ENCODE measurements at places on chromosomes 6 and 20. TPM values are rescaled to one million over a fixed set of nuclear protein-coding genes. Genes with fewer than 3 reads are reported as not detected.

HSPA1L gene
- total RNA-seq = 1.2 TPM

TRAPPC3L gene
- not detected for total RNA-seq

MTFR2 gene
- total RNA-seq = 6.2 TPM

SLC17A2 gene
- total RNA-seq = not detected

- no peak overlapping the region for H3K27ac ChIP-seq
- no peak overlapping the region for H3K4me3 ChIP-seq
- no peaks in the 10 kb centered on the region for H3K4me1 ChIP-seq
- H3K36me3 ChIP-seq = no peaks in the 10 kb centered on the region
- no peak for DNase-seq
- no peaks in the 10 kb centered on the region for H3K27me3 ChIP-seq
Measured at GRCh38 chr20:61667056-61667792, 398.5 kb downstream of the TAF4 start.

DNA sequence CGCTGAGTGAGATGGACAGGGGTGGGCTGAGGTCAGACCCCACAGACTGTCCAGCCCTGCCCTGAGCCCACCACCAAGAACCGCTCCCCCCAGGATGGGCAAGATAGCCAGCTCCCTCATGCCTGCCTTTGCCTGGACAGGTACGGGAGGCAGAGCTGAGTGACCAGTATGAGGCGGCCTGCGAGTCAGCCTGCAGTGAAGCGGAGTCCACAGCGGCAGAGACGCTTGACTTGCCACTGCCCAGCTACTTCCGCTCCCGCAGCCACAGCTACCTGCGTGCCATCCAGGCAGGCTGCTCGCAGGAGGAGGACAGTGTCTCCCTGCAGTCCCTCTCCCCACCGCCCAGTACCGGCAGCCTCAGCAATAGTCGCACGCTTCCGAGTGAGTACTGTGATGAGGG, 94.8 kb upstream of the MYL9 start:
- DNase-seq = no peak
- no peak overlapping the region for H3K4me3 ChIP-seq
- H3K36me3 ChIP-seq = no peaks in the 10 kb centered on the region
- H3K27ac ChIP-seq = no peak overlapping the region
- no peaks in the 10 kb centered on the region for H3K27me3 ChIP-seq

DNA sequence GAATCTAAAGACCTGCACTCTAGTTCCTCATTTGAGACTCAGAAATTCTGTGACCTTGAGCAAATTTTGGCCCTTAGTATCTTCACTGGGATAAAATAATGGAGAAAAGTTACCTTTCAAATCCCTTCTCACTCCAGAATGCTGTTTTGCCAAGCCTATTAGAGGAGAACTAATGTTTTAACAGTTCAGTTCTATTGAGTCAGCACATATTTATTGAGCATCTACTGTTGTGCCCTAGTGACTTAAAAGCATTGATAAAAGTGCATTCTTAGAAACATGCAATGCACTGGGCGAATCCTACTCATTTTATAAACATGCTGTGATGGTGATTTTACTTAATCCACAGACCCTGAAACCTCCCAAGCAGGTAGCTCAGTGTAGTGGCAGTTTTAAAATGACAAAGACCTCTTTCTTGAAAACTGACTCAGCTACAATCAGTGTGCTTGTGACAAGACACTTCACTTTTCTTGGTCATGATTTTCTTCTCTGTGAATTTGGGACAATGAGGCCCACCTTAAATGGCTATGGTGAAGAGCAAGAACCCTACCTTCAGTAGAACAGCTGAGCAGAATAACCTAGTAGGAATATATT, 312.0 kb downstream of the ALDH8A1 start:
- peaks cover 6% of the 10 kb centered on the region for H3K4me1 ChIP-seq
- no peak for DNase-seq
- H3K27me3 ChIP-seq = no peaks in the 10 kb centered on the region

GRCh38 chr6:106747139-106747538, 117.8 kb downstream of the QRSL1 start:
- peaks cover 13% of the 10 kb centered on the region for H3K4me1 ChIP-seq
- H3K27me3 ChIP-seq = no peaks in the 10 kb centered on the region
- H3K27ac ChIP-seq = no peak overlapping the region

GRCh38 chr20:44223721-44224120, 13.2 kb upstream of the OSER1 start:
- H3K4me1 ChIP-seq = peaks cover 6% of the 10 kb centered on the region
- no peak for DNase-seq
- no peak overlapping the region for H3K4me3 ChIP-seq
- H3K36me3 ChIP-seq = no peaks in the 10 kb centered on the region

DNA sequence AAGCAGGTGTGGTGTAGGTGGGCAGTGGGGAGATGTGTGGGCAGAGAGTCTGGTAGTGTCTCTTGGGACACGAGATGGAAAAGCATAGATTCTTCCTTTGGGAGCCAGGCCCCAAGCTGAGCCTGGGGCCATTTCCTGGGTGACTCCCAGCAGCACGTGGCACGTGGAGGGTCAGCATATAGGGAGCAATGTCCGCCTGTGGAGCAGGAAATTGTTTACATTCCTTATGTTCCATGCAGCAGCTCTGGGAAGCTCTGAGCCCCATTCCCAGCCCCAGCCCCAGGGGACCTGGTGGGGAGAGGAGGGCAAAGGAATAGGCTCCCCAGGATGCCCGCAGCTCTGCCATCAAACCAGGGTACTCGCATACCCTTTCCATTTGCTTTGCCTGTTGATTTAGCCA, 57.6 kb downstream of the DAAM2 start:
- no peaks in the 10 kb centered on the region for H3K27me3 ChIP-seq
- H3K4me3 ChIP-seq = no peak overlapping the region
- no peak overlapping the region for H3K27ac ChIP-seq
- H3K4me1 ChIP-seq = no peaks in the 10 kb centered on the region
- H3K36me3 ChIP-seq = no peaks in the 10 kb centered on the region
- no peak for DNase-seq

GRCh38 chr6:103672169-103672568, 1187.5 kb downstream of the HACE1 start:
- no peak overlapping the region for H3K27ac ChIP-seq
- H3K4me3 ChIP-seq = no peak overlapping the region
- no peaks in the 10 kb centered on the region for H3K4me1 ChIP-seq
- no peaks in the 10 kb centered on the region for H3K27me3 ChIP-seq
- H3K36me3 ChIP-seq = no peaks in the 10 kb centered on the region

DNA sequence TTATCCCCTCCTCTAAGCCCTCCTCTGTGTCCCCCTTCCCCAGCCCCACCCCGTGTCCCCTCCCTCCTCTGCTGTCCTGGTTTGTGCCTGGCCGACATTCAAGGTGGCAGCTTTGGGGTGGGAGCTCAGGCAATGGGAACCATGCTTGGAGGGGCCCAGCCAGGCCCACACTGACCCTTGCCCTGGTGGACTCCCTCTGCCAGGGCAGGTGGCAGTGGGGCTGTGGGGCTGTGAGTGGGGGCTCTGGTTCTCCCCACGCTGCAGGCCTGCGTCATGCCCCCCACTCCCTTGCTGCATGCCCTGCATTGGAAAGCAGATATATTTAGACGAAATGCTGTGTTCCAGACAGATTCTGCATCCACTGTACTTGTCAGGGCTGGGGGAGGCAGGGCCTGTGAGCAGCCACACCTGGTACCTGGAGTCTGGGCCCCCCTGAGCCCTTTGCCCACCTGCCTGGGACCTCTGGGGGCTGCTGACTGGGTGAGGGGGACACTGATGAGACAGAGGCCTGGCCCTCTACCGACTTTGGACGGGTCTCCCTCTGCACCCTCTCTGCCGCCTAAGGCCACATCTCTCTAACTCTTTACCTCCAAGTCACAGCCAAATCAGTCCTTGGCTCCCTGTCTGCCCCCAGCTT, 14.2 kb downstream of the DLGAP4 start:
- no peak for DNase-seq
- no peak overlapping the region for H3K4me3 ChIP-seq
- no peaks in the 10 kb centered on the region for H3K27me3 ChIP-seq
- H3K27ac ChIP-seq = no peak overlapping the region

DNA sequence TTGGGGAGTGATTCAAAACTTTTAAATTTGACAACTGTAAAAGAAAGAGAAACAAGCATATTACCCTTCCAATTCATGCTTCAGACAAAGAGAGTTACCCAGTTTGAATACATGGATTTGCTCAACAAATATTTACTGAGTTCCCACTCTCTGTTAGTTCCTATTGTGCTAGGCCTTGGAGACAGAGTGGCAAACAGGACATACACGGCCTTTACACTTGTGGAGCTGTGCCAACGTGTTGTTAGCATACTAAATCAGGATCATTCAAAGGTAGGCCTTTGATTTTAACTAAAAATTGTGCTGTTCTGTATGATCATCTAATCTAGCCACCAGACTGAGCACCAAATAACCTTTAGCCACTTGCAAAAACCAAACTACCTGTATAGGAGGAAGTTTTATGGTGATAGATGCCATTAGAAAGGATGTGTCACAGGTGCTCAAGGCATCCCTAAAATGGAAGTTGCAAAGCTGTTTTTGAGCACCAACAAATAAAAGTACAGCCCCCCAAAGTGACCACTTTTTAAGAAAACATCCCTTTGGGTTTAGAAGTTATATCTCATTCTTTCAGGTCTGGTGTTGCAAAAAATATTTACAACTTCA, 84.5 kb downstream of the CHD6 start:
- peaks cover 8% of the 10 kb centered on the region for H3K36me3 ChIP-seq
- no peaks in the 10 kb centered on the region for H3K27me3 ChIP-seq
- no peak for DNase-seq
- no peaks in the 10 kb centered on the region for H3K4me1 ChIP-seq
- H3K4me3 ChIP-seq = no peak overlapping the region

DNA sequence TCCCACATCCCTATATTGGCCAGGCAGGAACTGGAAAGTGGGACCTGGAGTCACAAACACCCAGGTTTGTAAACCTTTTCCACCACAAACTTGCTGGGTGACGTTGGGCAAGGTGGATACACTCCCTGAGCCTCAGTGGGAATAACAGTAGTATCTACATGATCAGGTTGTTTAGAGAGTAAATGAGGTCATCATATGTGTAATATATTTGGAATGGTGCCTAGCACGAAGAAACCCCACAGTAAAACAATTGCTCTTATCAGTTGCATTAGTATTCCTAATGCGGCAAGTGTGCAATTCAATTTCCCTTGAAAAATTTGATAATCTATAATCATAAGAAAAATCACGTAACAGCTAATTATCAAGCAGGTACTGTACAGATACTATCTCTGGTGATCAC, 51.9 kb downstream of the HIVEP2 start:
- no peak for DNase-seq
- peaks cover 4% of the 10 kb centered on the region for H3K4me1 ChIP-seq
- no peaks in the 10 kb centered on the region for H3K27me3 ChIP-seq

- DNase-seq = no peak
- no peaks in the 10 kb centered on the region for H3K27me3 ChIP-seq
- H3K4me3 ChIP-seq = no peak overlapping the region
- no peak overlapping the region for H3K27ac ChIP-seq
- H3K4me1 ChIP-seq = peaks cover 8% of the 10 kb centered on the region
Measured at GRCh38 chr6:21441386-21441785, 152.2 kb upstream of the SOX4 start.
